ENCODE measurements at places on chromosomes 5 and 9.

- DNase-seq = no peak
Measured at GRCh38 chr9:93968451-93969327, 13.5 kb upstream of the BARX1 start.

GRCh38 chr9:136854842-136855460 is 2.8 kb downstream of the MAMDC4 start:
- no peak for DNase-seq

GRCh38 chr9:76644171-76644570 is 120.1 kb upstream of the PCA3 start:
- DNase-seq = no peak

GRCh38 chr5:73378070-73378469 is 70.5 kb downstream of the FOXD1 start:
- no peak for DNase-seq

- peak; percentile 74 for DNase-seq
Measured at GRCh38 chr9:111648066-111648465, 13.3 kb upstream of the GNG10 start.

- DNase-seq = peak; percentile 59
Measured at GRCh38 chr9:137049544-137050449, 3.8 kb upstream of the NPDC1 start.

- no peak for DNase-seq
Measured at GRCh38 chr5:178644826-178645545, 18.1 kb upstream of the CLK4 start.

- DNase-seq = no peak
Measured at GRCh38 chr9:107172979-107173347, 110.1 kb upstream of the RAD23B start.

- DNase-seq = peak; percentile 61
Measured at GRCh38 chr9:96331236-96331947, 29.4 kb upstream of the HSD17B3 start.

GRCh38 chr5:95440825-95441224 is 49.7 kb downstream of the FAM81B start:
- DNase-seq = no peak

DNA sequence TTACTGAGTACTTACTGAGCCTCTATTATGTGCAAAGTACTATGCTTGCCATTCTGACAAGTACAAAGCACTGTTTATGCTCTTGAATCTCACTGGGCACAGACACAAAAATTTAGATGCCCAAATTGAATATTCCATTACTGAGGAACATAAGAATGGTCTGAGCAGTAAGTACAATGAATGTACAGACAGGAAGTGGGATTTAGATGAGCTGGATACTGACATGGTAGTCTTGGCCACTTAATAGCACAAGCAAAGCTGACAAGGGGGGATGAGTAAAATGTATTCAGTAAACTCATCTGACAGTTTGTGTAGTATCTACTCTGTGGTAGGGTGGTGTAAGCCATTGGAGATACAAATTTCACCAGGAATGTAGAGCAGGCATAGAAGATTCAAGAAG is 132.4 kb downstream of the EFNA5 start:
- no peak for DNase-seq

DNA sequence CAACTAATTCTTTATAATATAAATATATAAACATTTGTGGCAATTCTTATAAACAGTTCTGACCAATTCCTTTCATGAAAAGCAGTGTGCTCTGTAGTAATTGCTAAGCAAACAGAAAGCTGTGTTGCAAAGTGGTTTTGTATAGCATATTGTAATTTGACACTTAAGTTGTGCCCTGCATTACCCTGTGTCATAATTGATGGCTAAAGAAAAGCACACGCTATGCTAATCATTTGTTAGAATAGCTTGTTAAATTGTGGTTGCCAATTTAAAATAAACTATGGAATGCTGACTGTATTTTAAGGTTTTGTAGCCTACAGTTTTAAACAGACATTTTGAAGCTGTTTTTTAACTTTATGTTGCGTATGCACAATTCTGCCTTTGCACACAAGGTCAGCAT is 140.0 kb downstream of the PBX3 start:
- DNase-seq = no peak

- DNase-seq = peak; percentile 20
Measured at GRCh38 chr9:113221800-113222481, 597 bp downstream of the SLC31A1 start.

- DNase-seq = no peak
Measured at GRCh38 chr5:82246960-82247574, 31.1 kb downstream of the RPS23 start.

GRCh38 chr5:159215886-159216285 is 6.5 kb upstream of the RNF145 start:
- no peak for DNase-seq

GRCh38 chr5:63860379-63860778 is 101.9 kb downstream of the HTR1A start:
- DNase-seq = no peak
